T-helper 22 cell (primary cell): ENCODE measurements at places on chromosomes 5 and 9.

GRCh38 chr9:6777213-6777902, 19.6 kb downstream of the KDM4C start:
- no peak for DNase-seq

DNA sequence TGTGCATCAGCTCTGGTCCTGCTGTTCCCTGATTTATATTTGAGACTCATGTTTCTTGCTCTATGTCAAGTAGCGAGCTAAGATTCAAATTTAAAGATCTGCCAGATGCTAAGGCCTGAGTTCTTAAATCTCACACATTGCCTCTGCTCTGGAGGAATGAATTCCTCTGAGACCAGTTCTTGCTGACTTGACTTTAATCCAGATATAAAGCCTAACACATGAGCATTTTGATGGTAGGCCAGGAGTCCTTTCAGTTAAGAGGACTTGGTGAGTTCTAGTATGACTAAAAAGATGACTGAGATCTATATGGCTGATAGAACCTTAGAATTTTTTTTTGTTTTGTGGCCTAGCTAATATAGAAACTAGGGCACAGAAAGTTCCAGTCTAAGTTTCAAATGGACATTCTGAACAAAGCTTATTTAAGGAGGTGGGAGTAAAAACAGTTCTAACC, 1.3 kb upstream of the INIP start:
- DNase-seq, result no peak

DNA sequence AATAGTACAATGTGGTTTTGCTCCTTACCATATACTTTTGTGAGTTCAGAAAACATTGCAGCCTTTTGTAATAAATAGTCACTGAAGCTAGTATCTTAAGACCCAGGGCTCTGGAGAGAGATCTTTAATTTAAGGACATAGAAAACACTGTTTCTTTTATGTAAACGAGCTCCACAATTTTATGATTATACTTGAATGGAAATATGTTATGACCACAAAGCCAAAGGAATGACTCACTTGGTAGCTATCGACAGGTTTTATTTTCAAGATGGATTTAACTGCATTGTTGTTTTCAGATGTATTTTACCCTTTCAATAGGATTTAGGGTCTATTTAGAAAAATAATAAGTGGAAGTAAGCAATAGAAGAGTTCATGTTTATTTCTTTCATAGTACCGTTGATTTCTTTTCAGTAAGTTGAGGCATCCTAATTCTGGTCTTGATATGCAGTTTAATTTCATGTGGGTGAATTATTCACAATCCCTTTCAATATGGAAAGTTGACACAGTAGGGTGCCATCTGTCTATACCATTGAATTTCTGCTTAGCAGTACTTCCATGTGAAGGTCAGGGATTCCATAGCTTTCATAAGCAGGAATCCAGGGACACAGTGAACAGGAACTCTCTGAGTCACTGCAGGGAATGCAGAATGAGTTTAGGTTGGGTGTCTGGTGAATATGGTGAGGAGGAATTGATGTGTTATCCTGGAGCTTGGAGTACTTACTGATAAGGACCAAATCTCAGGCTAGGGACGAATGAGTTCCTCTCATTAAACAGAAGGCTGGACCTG, 157.6 kb downstream of the CD180 start:
- no peak for DNase-seq

- no peak for DNase-seq
Measured at GRCh38 chr9:33272061-33272460, 7.2 kb downstream of the CHMP5 start.

- DNase-seq, result no peak
Measured at GRCh38 chr9:87007711-87008366, 60.5 kb upstream of the GAS1 start.

DNA sequence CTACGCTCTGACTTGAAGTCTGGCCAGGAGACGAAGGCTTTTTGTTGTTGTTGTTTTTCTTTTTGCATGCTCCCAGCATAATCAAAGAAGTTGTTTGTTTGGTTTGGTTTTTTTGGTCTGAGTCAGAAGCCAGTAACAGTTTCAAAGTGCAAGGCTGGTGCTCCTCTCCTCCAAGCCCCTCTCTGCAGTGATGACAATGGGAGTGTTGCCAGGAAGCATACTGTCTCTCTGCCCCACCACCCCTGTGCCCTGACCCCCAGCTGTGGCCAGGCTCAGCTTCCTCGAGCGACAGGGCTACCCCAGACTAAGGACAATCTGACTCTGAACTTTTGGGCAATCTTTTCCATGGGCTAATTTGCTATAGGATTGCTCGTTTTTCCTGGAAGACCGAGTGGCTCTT, 173.8 kb upstream of the PITX1 start:
- no peak for DNase-seq

- no peak for DNase-seq
Measured at GRCh38 chr5:123485275-123485674, 26.7 kb upstream of the CSNK1G3 start.

- DNase-seq, result no peak
Measured at GRCh38 chr9:33524306-33524947, 376 bp downstream of the ANKRD18B start.

GRCh38 chr9:132049323-132049882, 30.3 kb downstream of the MED27 start:
- DNase-seq, result no peak

GRCh38 chr5:143017541-143017940, 247.4 kb downstream of the ARHGAP26 start:
- no peak for DNase-seq

DNA sequence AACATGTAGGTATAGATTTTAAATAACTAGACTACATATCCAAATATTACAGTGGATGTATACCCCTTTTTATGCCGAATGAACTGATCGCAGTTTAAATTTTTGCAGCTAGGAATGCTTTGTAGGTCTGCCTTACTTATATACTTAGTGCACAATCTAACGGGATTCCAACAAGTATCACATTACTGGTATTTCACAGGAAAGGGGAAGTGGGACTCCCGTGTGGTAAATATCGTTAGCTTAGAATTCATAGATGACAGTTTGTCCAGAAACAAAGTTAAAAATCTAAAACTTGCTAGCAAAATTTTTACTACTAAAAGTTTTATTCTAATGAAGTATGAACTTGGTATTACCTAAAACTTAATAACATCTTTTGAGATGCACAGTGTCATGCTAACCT, 193.5 kb upstream of the TLX3 start:
- DNase-seq, result no peak

- no peak for DNase-seq
Measured at GRCh38 chr9:121990600-121991306, 102.4 kb downstream of the TTLL11 start.

DNA sequence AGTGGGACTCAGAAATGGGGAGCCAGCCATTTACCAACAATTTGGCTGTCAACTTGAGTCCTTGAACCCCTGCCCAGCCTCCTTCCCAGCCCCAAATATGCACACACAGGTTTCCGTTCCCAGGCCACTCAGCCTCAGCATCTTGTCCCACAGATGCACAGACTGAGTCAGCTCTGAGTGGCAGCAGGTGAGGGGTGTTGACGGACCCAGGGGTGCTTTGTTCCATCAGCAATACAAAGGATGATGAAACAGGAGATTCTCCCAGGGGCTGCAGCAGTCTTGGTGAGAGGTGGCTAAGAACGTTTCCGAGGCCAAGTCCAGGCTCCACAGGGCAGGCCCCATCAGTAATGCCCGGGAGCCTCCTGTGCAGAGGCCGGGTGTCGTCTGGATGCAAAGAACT, 4.9 kb upstream of the OLFM1 start:
- DNase-seq, result no peak

- no peak for DNase-seq
Measured at GRCh38 chr9:133946840-133947486, 45.2 kb downstream of the VAV2 start.

DNA sequence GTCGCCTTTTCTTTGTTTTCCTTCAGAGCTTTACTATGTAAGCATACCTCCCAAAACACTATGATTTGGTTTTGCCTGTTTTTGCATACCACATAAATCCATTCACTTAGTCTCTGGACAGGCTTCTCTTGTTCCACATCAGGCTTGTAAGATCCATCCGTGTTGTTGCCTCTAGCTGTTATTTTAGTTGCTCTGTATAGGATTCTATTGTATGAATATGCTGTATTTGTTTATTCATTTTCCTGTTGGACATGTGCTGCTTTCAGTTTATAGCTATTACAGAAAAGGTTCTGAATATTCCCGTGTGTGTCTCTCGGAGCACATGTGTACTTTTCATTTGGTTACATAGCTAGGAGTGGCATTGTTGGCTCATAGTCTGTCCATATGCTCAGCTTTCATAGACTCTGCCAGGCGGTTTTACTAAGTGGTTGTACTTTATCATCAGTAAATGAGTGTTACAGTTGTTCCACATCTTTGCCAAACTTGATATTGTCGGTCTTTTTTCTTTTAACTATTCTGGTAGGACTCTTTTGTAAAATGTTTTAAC, 41.8 kb downstream of the NUP214 start:
- DNase-seq, result no peak

- no peak for DNase-seq
Measured at GRCh38 chr9:132910376-132910775, 31.7 kb downstream of the SPACA9 start.

DNA sequence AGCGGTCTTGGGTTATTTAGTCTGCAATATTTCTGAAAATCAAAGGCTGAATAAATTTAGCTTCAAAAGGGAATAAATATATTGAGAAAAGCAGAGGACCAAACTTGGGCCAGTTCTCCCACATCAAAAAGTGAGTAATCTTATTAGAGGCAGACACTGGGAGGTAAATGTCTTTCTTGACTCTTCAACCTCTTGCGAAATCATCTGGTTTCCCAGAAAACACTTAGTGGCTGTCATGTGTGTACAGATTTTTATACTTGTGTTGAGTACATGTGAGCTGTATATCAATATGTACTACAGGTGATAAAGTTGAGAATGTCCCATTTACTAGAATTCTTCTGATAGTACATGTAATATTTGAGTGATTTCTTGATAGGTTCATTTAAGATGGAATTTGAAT, 454.9 kb downstream of the PRR16 start:
- DNase-seq, result no peak

- DNase-seq, result no peak
Measured at GRCh38 chr5:83378624-83379289, 92.8 kb upstream of the VCAN start.

GRCh38 chr5:56480078-56480704, 247.1 kb upstream of the ANKRD55 start:
- peak; percentile 36 for DNase-seq

GRCh38 chr5:39501397-39501796, 76.6 kb upstream of the DAB2 start:
- no peak for DNase-seq

DNA sequence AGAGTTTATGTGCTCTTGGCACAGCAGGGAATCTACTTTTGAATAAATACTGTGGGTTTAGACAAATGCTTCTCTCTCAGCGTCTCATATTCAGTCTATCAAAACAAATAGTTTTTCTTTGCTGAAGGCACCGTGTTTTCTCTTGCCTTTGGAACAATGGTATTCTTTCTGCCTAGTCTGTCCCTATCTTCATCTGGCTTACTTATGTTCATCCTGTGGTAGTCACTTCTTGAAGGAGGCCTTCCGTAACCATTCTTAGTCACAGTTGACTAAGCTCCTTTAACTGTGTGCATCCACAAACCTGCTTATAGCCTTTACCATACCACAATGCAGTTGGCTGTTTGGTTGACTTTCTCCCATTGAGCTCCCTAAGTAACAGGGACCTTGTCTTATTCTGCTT, 45.9 kb downstream of the LARP1 start:
- no peak for DNase-seq

GRCh38 chr5:35198075-35198474, 32.2 kb downstream of the PRLR start:
- no peak for DNase-seq

GRCh38 chr9:109865521-109865920, 85.5 kb downstream of the PALM2AKAP2 start:
- DNase-seq, result no peak

- no peak for DNase-seq
Measured at GRCh38 chr5:2910401-2911175, 159.1 kb upstream of the IRX2 start.

DNA sequence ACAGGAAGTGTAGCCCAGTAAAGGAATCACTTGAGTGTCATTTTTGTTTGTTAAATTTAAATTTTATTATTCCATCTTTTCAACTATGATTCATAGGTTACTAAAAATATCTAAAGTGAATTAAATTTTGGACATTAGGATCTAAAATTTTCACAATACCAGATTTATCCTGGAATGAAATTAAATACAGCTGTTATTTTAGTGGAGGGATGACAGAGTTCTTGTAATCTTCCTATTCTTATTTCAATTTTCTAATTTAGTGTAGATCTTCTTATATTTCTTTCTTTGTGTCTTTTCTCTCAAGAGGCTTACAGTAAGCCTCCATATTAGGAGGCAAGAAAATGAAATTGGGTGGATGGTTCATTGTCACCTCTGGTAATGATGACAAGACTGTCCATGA, 167.9 kb upstream of the TNC start:
- no peak for DNase-seq

- DNase-seq, result no peak
Measured at GRCh38 chr5:108001222-108001621, 330.5 kb upstream of the EFNA5 start.

- DNase-seq, result no peak
Measured at GRCh38 chr9:88817628-88818027, 173.6 kb upstream of the S1PR3 start.

GRCh38 chr5:51806677-51807076, 423.4 kb downstream of the ISL1 start:
- no peak for DNase-seq

DNA sequence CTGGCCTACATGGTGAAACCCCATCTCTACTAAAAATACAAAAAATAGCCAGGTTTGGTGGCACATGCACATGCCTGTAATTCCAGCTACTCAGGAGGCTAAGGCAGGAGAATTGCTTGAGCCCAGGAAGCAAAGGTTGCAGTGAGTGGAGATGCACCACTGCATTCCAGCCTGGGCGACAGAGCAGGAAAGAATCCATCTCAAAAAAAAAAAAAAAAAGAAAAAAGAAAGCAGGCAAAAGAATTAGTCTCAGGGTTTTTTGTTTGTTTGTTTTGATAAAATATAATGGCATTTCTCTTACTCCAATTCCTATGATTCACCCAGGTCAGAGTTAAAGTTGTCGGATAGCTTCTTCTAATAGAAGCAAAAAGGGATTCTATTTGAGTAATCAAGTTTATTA, 67.0 kb upstream of the ATG10 start:
- DNase-seq, result no peak

- DNase-seq, result no peak
Measured at GRCh38 chr5:109700516-109701153, 10.9 kb downstream of the MAN2A1 start.

DNA sequence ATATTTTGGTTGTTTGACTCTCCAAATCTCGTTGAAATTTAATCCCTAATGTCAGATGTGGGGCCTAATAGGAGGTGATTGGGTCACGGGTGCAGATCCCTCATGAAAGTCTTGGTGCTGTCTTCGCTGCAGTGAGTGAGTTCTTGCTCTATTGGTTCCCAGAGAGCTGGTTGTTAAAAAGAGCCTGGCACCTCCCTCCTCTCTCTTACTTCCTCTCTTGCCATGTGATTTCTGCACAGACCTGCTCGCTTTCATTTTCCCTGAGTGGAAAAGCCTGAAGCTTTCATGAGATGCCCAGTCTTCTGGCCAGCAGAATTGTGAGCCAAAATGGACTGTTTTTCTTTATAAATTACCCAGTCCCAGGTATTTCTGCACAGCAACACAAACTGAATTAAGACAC, 221.6 kb downstream of the MAT2B start:
- no peak for DNase-seq

- no peak for DNase-seq
Measured at GRCh38 chr9:99400184-99400731, 178.2 kb downstream of the SEC61B start.

- peak; percentile 38 for DNase-seq
Measured at GRCh38 chr9:126500600-126501382, 112.9 kb upstream of the LMX1B start.
